ENCODE measurements at places on chromosomes 3 and 15. TPM values are rescaled to one million over a fixed set of nuclear protein-coding genes. Genes with fewer than 3 reads are reported as not detected.

The ZNF502 gene
- total RNA-seq, result not detected

DNA sequence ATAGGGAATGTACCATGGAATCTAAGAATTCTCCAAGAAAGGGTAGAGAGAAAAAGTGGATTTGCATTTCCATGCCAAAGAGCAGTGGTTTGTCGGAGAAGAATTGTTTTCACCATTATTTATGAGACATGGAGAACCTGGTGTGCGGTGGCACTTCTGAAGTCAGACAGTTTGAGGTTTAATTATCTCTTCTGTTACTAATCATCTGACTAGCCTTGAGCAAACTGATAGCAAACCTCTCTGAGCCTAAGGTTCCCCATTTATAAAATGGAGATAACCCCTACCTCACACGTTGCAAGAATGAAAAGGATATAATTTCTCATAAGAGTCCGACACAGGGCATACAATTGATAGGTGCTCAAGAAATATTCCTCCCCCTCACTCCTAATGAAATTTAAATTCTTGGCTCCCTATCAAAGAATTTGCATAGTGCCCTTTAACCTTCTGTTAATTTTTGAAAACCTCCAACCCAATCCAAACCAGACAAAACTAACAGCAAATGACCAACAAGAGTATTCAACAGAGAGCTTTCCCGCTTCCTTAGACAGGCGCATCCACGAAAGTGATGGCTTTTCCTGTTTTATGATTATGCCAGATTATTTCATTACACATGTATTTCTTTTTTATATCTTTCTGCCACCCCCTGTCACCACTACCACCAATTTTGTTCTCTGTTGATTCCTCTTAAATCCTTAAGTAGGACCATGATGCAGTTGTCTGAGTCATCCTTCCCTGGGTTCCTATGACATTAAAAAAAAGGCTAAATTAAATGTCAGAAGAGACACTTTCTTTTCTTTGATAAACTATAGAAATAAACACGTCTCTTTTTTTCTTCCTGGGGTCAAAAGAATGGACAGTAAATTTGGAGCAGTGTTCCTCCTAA is 28.5 kb downstream of the TMEM212 start:
- no peak for DNase-seq

GRCh38 chr3:59135096-59135495 is 85.3 kb upstream of the CFAP20DC start:
- no peak for DNase-seq

GRCh38 chr3:72081471-72082185 is 296.7 kb upstream of the PROK2 start:
- DNase-seq, result no peak

GRCh38 chr15:39597751-39598185 is 16.9 kb downstream of the THBS1 start:
- DNase-seq, result no peak

DNA sequence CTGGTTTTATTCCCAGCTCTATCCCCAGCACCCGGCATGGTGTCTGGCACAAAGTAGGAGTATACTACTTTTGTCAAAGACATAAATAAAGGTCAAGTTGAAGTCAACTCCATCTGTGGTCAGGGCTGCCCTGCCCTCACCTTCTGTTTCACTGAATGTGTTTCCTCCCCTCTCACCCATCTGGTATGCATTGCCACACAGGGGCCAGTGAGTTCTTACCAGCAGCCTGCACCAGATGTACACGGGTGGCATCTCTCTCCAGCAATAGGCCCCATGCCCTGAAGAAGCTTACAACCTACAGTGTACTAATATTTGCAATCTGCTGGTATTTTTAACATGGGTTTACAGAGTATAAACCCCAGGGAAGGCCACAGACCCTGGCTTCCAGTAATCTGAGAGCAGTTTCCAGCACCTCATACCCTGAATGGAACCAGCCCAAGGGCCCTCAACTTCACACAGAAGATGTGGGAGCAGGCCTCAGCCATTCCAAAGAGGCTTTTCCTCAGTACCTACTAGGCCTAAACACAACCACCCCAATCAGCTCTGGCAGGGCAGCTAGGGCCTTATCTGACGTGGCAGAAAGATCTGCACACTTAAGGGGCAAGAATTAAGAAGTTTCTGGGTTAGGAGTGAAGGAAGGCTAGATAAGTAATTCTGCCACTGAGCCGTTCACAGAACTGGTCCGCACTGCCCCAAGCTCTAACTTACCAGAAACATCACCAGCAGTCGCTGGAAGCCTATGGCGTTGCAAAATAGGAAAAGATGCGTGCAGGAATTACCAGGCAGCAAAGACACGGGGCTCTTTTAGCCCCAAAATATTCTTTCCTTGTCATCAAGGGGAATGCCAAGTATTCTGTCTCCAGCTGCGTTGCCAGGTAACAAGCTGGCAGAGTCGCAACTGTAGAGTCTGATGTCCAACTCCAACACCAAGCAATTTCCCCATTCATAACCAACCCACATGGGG is 2.1 kb downstream of the IDH2 start:
- no peak for DNase-seq

DNA sequence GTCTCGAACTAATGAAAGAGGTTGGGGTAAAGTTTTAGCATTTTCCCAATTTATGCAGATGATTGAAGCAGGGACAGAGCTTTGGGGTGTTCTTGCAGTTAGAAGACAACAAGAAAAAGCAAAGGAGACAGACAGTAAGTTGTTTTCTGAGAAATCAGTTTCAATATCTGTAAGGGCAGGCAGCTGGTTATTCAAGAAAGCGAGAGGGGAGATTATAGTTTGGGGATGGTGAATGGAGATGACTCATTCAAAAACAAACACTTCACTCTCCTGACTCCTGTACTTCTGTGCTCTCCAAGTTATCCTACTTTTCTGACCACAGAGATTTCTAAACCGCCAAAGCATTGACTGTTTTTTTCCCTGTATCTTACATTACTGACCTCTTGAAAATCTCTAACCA is 352.0 kb downstream of the GAP43 start:
- DNase-seq, result no peak

The SLC9A9 gene
- 0.48 TPM for total RNA-seq

- no peak for DNase-seq
Observed at GRCh38 chr3:87358066-87358465, 81.7 kb upstream of the POU1F1 start.

GRCh38 chr3:50238549-50239026 is 2.6 kb downstream of the GNAI2 start:
- no peak for DNase-seq

DNA sequence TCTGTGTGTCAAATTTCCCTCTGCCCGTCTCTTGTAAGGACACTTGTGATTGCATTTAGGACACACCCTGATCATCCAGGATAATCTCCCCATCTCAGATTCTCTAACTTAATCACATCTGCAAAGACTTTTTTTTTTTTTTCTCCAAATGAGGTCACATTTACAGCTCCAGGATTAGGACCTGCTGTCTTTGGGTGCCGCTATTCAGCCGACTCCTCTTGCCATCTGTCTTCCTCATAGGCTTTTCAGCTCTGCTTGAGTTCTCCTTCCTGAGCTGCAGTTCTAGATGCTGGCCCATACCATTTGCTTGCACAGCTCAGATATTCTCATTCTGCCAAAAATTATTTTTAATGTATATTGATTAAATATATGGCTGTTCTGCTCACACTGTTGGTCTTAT is 94.3 kb upstream of the TLE3 start:
- no peak for DNase-seq

DNA sequence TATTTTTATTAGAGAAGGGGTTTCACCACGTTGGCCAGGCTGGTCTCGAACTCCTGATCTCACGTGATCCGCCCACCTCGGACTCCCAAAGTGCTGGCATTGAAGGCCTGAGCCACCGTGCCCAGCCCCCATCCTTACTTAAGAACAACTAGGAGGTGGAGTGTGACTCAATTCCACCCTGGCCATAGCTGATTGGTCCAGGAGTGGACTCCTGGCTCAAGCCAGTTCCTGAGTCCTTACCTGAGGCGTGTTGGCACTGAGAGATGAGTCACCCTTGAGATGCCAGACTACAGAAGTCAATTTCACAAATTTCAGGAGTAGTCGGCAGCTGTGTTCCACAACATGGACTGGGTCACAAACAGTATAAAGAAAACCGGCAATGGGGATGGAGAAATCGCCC is 124.2 kb downstream of the SHQ1 start:
- no peak for DNase-seq

GRCh38 chr3:29144807-29145206 is 136.1 kb upstream of the RBMS3 start:
- DNase-seq, result no peak

The NME9 gene
- not detected for total RNA-seq

- no peak for DNase-seq
Observed at GRCh38 chr3:105513886-105514285, 147.2 kb downstream of the ALCAM start.

DNA sequence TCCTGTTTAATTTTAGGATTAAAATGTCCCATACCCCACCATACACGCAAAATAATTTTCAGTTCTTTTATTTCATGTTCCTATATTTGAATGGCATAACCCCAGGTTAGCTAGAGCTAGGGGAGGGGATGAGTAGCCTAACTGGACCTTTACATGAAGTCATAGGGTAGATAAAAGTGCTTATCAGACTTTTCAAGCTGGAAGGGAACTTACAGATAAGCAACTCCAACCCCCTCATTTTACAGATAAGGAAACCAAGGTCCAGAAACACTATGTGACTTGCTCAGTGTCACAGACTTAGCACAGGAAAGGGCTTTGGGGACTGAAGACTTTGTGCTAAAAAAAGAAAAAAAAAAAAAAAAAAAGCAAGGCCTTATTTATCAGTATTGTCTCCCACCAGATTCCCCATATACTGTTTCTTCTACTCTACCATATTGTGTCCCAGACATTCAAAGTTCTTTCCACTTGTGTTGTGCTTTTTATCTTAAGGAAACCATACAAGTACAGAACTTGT is 10.6 kb upstream of the TNIK start:
- DNase-seq, result no peak

DNA sequence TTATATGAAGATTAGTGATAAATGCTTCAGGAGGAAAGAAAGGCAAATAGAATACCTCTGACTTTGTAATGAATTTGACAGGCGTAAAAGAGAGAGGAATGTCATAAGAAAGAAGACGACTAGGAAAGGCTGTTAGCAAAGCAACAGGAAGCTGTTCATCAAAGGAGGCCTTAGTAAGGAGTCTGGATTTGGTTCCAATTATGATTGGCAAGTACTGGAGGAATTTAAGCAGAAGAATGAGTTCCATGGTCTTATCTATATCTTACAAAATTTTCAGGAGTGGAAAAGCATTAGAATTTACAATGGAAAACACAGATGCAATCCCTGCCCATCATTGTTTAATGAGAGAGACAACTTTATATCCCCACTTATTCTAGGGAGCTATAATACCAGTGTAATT is 13.8 kb downstream of the PLSCR1 start:
- DNase-seq, result no peak

The CLDN18 gene
- not detected for total RNA-seq

DNA sequence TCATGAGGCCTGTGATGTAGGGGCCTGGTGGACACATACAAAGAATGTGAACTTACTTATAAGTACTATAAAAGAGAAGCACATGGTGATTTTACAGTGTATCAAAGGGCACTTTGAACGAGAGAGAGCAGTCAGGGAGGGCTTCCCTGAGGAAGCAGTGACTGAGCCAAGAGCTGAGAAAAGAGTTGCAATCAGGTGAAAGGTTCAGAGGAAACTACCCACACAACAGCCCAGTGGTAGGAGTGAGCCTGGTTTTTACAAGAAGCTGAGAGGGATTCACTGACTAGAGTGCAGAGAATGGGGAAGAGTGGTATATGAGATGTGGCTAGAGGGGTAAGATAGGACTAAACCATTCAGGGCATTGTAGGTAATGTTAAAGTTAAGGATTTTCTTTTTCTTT is 57.1 kb downstream of the CALML4 start:
- DNase-seq, result no peak

- no peak for DNase-seq
Observed at GRCh38 chr15:40349163-40349562, 1.7 kb upstream of the PHGR1 start.

- DNase-seq, result no peak
Observed at GRCh38 chr3:190269101-190269500, 53.1 kb downstream of the CLDN1 start.

GRCh38 chr3:170585008-170585936 is 603 bp downstream of the SLC7A14 start:
- DNase-seq, result peak; percentile 43

GRCh38 chr15:92018535-92019239 is 165.2 kb downstream of the SLCO3A1 start:
- DNase-seq, result no peak

DNA sequence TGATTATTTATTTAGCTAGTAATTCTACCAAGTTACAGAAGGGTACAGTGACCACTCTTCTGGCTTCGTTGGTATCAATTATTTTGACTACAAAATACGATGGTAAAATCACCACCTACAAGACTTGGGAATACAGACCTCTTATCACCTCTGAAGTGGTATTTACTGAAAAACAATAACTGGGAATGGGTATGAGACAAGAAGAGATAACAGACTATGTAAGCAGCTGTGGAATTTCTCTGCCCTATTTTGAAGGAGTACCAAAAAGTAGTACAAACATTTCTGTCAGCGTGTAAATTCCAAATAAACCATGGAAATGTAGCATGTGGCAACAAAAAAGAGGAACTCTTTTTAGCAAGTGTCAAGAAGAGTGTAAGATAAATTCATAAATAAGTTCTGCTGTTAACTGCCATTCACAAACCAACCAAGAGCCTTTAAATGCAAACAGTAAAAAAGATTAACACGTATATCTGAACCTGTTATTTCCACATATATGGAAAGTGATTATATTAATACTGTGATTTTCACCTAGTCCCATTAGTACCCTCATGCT is 77.0 kb upstream of the SLC12A8 start:
- no peak for DNase-seq

The ADCY5 gene
- 6.1 TPM for total RNA-seq

DNA sequence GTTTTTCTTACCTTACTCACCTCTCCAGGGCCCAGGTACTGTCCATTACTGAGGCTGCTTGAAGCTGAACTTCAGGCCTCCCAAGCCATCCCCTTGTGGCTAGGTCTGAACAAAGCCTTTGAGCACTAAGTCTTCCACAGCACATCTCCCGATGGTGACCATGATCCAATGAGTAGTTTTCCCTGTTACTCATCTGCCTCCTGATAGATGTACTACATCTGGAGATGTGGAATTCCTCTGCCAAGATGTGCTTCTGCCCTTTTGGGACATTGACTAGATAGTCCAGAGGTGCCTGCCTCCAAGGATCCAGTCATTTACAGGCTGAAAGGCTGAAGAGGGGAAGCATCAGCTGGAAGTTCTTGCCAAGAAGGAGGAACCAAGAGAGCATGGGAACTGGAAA is 28.9 kb upstream of the SLC35G2 start:
- no peak for DNase-seq

DNA sequence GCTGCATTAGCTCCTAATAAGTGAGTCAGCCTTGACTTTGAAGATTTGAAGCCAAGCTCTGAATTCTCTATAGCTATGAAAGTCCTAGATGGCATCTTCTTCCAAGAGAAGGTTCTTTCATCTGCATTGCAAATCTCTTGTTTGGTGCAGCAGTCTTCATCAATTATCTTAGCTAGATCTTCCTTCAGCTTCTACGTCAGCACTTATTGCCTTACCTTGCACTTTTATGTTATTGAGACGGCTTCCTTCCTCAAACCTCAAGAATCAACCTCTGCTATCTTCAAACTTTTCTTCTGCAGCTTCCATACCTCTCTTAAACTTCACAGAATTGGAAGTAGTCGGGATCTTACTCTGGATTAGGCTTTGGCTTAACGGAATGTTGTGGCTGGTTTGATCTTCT is 167.6 kb downstream of the SCAPER start:
- no peak for DNase-seq

Measured in H9 (cell line).